Fibroblast of mammary gland (primary cell): ENCODE measurements at places on chromosomes 3 and 15.

GRCh38 chr15:40702077-40702476 is 7.1 kb downstream of the RAD51 start:
- DNase-seq = peak; percentile 16

DNA sequence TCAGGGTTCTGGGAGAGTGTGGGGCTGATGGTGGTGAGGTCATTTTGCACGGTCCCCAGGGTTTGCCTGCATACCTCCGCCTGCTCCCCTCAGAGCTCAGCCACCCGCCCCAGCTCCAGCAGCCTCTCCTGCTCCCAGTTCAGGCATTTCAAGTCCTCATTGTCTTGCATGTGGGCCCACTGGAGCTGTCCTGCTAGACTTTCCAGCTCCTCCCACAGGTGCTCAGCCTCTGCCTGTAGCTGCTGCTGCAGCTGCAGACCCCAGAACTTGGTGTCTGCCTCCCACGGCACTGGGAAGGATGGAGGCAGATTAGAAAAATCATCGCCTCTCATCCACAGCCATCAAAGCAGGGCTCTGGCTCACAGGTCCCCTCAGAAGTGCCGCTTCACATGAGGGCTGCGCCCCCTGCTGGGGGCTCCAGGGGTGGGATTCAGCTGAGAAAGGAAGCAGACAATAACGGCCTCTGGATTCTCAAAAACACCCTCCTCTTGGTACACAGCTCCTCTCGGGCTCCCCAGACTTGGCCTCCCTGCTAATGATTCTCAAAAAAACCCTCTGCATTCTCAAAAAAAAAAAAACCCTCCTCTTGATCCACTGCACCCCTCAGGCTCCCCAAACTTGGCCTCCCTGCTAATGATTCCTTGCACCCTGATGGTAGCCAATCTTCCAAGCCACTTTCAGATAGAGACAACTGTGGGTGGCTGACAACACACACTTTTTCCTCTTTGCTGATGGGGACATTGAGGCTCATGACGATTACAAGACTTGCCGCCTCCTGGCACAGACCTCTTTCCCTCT is 89.3 kb upstream of the C2CD4B start:
- DNase-seq = peak; percentile 58

DNA sequence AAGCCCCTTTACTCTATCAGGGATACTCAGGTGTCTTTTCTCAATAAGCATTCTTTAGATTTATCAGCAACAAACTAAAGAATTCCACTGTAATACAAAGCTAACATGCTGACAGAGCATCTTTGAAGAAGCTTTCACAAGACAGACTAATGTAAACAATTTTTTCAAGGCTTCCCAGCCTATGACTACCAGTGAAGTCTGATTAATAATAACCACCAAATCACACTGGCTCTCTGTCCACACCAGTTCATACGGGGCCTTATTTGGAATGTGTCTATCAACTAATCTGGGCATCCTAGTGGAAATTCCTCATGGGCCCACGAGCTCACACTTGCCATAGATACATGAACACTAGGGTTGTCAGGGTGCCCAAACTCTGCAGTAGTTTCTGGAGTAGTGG is 84.5 kb downstream of the EFL1 start:
- peak; percentile 77 for DNase-seq

- no peak for DNase-seq
Measured at GRCh38 chr15:33296050-33296449, 14.7 kb upstream of the RYR3 start.

DNA sequence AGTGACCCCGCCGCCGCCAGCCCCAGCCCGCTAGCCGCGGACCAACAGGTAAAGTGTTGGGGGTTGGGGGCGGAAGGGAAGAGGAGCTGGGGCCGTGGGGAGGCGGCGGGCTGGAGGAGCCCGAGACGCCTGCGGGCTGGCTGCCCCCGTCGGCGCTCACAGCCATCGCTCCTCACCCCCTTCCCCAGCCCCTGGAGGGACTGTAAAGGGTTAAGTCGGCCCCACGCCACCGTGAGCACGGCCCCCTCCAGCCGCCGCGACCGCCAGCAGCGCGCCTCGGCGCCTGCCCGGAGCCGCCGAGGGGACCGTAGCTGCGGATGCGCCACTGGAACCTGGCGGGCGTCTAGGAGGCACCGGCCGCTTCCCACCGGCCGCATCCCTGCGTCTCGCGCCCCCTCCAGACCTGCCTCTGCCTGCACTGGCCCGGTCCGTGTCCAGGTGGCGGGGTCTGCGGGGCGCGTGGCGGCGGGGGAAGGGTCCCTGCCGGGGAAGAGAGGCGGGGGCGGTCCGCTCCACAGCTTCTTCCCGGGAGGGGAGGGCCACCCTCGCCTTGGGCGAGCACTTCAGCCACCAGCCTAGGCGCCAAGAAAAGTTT is 522 bp downstream of the MED12L start:
- no peak for DNase-seq

DNA sequence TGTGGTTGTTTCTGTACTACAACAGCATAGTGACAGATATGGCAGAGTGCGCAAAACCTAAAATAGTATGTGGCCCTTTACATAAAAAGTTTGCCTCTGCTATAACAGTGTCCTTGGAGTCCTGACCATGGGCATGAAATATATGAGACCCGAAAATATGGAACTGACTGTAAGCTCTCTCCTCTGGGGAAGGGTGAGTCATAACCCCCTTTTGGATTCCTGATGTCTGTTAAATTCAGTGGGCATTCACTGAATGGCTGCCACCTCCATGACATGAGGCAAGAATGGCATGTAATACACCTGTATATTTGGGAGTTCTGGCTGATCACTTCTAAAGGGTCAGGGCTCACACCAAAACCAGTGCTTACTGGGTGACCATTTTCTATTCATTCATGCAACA is 6.1 kb downstream of the TBC1D2B start:
- DNase-seq = no peak

GRCh38 chr3:175065497-175065896 is 206.4 kb downstream of the NAALADL2 start:
- no peak for DNase-seq

- DNase-seq = no peak
Measured at GRCh38 chr3:127802606-127803005, 19.7 kb downstream of the MGLL start.

GRCh38 chr3:101992863-101993262 is 143.5 kb downstream of the NFKBIZ start:
- DNase-seq = no peak

GRCh38 chr3:66567077-66567476 is 66.3 kb upstream of the LRIG1 start:
- DNase-seq = peak; percentile 51

GRCh38 chr3:169751875-169752274 is 13.0 kb downstream of the TERC start:
- DNase-seq = no peak
